ENCODE measurements at places on chromosomes 16 and 17.

DNA sequence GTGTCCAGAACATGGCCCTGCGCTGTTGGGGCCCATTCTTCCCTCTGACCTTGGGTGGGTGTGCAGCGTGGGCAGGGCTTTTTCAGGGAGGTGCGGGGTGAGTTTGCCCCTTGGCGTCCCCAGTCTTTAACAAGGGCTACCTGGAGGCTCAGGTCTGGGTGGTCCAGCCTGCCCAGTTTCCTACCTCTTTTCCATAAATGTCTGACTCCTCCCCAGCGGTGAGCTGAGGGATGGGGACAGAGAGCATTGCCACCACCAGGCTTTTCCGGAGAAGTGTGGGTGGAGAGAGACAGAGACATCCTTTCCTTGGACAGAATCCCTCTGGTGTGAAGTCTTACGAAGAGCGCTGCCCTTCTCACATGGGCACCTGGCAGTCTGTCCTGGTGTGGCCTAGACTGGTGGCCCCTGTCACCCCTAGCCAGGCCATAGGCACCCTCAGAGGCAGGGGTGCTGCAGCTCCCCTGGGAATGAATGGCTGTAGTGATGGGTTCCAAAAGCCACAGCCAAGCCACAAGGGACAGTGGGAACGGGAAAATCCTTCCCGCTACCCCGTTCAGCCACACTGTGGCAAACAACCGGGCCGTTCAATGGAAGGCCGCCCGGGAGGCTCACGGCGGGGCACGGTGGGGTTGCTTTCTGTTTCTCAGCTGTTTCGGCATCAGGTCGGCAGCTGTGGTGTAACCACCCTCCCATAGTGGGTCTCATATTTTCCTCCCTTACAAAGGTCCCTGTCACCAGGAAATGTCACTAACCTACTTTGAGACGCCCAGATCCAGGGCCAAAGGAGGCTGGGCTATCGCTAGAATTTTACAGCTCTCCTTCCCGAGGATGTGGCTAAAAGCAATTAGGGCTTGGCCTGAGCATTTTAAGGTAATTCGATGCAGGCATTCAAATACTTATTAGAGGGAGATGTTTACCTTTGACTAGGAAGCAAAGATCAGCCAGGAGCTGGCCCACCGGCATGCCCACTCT, 61.9 kb upstream of the GSE1 start:
- DNase-seq, result no peak

- DNase-seq, result no peak
Observed at GRCh38 chr16:84585467-84585866, 32.4 kb downstream of the COTL1 start.

DNA sequence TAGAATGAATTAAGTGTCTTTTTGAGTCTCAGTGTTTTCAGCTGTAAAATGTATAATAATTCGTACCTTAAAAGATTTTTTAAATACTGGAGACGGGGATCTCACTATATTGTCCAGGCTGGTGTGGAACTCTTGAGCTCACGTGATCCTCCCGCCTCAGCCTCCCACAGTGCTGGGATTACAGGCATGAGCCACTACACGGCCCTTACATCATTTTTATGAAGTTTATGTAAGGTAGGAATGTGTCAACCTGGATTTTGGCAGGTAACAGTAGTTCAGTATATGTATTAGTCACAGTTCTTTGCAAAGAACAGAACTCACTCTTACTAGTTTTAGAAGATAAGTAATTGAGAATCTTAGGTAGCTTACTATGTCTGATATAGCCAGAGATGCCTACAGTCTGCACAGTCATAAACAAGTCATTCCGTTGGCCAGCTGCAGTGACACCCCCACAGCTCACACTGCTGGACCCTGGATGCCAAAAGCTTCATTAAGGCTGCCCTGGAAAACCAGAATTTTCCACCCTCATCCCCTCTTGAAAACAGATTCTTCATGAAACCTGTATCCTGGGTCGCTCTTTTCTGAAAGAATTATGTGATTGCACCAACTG, 583 bp upstream of the COX6A2 start:
- DNase-seq, result no peak

DNA sequence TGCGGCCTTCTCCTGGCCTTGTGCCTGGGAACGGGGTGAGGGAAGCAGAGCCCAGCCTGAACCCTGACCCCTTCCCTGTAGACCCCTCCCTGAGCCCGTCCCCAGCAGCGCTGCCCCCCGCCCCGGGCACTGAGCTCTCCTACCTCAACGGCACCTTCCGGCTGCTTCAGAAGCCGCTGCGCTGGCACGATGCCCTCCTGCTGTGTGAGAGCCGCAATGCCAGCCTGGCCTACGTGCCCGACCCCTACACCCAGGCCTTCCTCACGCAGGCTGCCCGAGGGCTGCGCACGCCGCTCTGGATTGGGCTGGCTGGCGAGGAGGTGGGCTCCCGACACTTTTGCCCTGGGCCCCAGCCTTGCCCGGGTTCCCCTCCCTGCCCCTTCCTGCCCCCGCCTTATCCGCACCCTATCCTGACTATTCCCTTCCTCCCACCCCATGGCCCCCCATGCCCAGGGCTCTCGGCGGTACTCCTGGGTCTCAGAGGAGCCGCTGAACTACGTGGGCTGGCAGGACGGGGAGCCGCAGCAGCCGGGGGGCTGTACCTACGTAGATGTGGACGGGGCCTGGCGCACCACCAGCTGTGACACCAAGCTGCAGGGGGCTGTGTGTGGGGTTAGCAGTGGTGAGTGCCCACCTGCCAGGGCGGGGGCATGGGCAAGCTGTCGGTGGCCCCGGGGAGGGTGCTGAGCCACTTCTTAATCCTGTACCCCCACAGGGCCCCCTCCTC, 62.1 kb downstream of the MRC2 start:
- DNase-seq, result no peak

- no peak for DNase-seq
Observed at GRCh38 chr16:70715860-70716357, 30.1 kb upstream of the MTSS2 start.

DNA sequence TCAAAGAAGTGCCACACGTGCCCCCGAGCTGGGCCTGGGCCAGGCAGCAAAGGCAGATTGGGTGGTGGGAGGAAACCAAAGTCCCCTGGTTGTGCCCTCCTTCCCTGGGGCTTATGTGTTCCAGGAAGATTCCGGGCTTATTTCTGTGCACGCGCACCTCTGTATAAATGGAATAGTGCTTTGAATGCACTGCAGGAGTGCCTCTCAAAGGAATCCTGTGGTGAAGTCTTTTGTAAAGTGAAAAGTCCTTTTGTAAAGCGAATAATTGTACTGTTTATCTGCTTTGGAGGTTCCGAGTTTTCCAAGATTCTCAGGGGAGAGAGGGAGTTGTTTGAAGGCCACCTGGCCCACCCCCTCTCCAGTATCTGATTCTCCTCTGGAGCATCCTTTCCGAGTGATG, 26.8 kb downstream of the C17orf75 start:
- no peak for DNase-seq

GRCh38 chr17:44928136-44928535, 12.8 kb upstream of the GFAP start:
- no peak for DNase-seq

GRCh38 chr17:71516149-71516548, 604.7 kb upstream of the SOX9 start:
- DNase-seq, result no peak

- DNase-seq, result no peak
Observed at GRCh38 chr17:44738214-44738906, 20.4 kb upstream of the ADAM11 start.

DNA sequence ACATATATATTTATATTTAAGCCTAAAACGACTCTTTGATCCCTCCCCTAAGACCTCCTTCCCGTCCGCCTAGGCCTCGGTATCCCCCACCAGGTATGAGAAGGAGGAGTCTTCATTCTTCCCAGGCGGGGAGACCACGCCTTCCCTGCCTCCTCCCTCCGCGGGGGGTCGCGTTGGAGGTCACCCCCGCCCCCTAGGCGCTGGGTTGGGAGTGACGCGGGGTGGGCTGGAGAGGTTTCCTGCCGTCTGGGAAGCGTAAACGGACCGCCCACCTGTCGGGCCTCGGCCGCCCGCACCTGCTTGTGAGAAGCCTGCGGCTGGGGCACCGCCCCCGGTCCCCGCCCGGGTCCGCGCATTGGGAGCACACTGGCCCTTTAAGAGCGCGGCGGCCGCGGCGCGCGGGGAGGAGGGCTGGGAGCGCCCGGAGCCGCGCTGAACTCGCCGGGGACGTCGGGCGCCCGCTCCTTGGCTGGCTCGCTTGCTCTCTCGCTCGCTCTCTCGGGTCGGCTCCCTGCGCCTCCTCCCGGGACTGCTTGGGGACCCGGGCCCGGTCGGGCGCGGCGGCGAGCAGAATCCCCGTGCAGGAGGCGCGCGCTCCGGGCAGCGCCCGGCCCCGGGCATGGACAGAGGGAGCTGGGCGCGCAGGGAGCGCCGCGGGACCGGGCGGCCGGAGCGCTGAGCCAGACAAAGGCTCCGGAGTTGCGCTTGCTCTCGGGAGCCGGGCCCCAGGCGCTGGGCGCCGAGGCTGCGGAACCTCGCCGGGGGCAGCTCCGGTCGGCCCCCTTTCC, at the start of gene MMP15:
Gene MMP15, plus strand, starts transcription at position 404 of the 788 bp plus-strand sequence. CDS start 597 bp downstream, outside the sequence.
- peak; percentile 44 for DNase-seq

DNA sequence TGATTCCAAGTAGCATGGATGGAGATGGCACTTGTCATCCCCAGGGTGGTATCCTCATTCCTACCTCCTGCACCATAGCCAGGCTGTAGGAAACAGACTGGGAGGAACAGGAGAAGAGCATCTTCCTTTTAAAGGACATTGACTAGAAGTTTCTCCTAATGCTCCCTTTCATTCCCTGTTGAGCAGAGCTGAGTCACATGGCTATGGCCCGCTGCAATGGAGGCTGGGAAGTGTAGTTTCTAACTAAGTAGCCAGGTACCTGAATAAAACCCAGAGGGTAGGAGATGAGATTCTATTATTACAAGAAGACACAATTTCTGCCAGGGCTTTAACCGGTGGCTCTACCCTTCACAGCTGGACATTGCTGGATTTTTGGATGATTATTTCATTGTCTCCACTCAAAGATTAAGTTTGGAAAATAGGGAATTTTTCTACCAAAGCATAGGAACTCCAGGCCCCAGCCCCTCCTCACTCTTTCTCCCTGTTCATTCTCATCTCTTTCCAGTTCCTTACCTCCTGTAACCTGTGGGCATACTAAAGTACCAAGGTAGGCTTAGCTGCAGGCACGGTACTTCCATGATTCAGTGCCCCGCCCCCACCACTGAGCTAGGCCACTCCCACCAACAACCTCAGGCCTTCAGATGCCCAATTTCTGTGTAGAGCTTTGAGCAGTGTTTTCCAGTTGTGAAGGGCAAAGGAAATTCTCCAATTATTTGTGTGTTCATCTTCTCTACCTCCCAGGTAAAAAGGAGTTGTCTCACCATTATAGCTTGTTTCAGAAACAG, 378.3 kb downstream of the CDH13 start:
- DNase-seq, result no peak

GRCh38 chr16:87666919-87667318, 64.6 kb downstream of the JPH3 start:
- DNase-seq, result no peak

- no peak for DNase-seq
Observed at GRCh38 chr16:54934481-54935265, 4.0 kb downstream of the IRX5 start.

- DNase-seq, result no peak
Observed at GRCh38 chr16:23960081-23960885, 124.5 kb downstream of the PRKCB start.

DNA sequence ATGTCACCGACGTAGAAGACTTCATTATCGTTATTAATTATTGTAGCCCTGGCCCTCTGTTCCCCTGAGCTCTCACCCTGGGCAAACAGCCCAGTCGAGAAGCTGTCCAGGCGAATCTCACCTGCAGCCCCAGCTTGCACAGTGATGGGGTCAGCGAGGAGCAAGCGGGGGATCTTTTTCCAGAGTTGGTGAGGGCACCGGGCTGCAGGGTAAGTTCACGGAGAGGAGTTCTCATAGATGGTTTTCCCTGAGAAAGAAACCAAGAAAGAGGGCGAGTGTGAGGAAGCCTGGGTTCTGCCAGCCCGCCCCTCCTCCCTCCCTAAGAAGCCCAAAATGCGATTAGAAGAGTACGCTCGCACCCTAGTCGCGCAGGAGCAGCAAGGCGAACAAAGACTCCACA, 436 bp downstream of the SPAG5 start:
- DNase-seq, result no peak

DNA sequence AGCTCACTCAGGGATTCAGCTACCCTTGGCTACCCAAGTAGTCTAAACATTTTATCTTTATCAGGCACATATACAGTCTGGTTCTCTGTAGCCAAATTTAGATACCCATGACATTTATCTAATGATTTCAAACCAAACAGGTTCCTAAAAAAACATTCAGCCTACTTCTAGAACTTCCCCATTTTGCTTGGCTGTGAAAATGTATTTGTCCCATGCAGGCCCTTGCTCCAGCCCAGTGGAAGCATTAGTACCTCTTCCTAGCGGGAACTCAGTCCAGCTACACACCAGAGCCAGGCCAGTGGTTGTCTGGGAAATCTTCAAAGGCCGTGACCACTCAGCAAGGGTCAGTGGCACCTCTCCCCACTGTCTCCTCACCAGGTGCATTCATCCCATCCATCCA, 26.2 kb upstream of the NAGLU start:
- DNase-seq, result no peak

GRCh38 chr16:17343728-17344127, 127.0 kb downstream of the XYLT1 start:
- no peak for DNase-seq

DNA sequence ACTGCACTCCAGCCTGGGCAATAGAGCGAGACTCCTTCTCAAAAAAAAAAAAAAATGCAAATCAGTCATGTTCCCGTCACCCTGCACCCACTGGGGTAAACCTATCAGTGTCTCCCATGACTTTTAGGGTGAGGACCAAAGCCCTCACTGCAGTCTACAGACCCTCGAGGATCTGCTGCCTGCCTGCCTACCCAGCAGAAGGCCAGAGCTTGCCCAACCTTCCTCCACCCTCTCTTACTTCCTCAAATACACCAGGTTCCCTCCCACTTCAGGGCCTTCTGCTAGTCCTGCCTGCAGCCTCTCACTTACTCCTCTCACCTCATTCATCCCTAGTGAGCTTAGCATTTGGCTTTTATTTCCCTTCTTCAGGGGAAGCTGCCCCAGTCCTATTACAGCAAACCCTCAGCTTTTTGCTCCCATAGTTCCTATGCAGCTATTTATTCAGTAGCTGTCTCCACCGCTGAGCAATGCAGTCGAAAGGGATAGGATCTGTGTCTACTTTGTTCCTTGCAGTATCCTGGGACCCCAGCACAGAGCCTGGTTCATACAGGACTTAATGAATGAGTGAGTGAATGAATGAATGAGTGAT, 17.8 kb upstream of the TOB1 start:
- no peak for DNase-seq

- no peak for DNase-seq
Observed at GRCh38 chr16:78571898-78572358, 472.5 kb downstream of the WWOX start.

DNA sequence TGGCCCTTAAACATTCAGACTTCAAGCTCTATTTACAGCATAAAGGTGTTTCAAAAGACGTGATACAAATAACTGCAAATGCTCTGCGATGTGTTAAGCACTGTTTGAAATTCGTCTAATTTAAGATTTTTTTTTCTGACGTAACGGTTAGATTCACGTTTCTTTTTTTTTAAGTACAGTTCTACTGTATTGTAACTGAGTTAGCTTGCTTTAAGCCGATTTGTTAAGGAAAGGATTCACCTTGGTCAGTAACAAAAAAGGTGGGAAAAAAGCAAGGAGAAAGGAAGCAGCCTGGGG, 681 bp upstream of the MAPT start:
- no peak for DNase-seq

- no peak for DNase-seq
Observed at GRCh38 chr16:19006446-19007315, 22.9 kb downstream of the TMC7 start.
